ENCODE measurements at places on chromosomes 12 and 14. TPM values are rescaled to one million over a fixed set of nuclear protein-coding genes. Genes with fewer than 3 reads are reported as not detected.

DNA sequence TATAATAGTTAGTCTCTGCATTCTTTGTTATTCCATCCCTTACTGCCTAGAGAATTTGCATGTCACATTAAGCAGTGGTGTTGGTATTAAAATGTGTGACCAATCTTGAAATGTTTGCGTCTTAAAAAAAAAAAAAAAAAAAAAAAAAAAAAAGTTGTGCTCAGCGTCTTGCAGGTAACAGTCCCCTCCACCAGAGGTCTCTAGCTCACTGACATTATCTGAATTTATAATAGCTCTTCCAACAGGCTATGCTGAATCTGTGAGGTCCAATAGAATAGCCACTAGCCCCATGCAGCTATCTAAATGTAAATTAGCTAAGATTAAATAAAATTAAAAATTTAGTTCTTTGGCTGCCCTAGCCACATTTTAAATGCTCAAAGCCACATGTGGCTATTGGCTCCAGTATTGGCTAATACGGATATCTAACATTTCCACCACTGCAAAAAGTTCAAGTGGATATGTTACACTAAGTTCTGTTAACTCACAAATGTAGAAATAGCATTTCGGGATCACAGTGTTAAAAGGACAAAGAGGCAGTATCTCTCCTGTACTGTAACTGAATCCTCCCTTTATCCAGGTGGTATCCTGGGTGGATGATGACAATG lies 28.7 kb downstream of the NKX2-8 start:
- no peak for DNase-seq
- no peaks in the 10 kb centered on the region for H3K36me3 ChIP-seq
- H3K27me3 ChIP-seq: no peaks in the 10 kb centered on the region
- no peak overlapping the region for H3K27ac ChIP-seq

DNA sequence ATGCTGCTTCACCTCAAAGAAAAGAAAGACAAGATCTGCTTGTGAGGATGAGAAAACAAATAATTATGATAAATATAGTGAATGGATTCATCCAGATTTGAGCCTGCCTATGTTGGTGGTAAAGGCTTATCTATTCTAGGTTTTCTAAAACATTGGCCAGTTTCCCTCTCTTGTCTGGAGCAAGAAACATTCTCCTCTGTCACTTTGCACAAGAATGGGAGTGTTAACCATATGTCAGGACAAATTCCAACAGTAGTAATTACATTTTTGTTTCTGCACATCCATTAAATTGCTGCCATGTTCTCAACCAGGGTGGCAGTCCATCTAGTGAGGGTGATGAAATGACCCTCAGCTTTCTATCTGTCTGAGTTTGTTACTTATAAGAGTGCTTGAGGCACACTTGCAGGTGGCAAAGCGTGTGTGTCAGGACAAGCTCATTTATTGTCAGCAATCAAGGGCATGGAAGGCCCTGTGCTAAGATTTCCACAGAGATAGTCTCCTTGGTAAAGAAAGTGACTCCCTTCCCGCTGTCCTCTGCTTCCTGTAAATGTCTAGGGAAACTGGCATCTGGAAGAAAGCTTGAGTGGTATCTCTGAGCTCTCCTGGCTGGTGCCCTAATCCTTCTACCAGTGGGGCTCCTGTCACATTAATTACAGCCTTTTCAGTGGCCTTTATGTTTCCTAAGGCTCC lies 502.1 kb upstream of the FLRT2 start:
- no peaks in the 10 kb centered on the region for H3K4me1 ChIP-seq
- no peaks in the 10 kb centered on the region for H3K36me3 ChIP-seq
- no peak overlapping the region for H3K4me3 ChIP-seq
- no peak overlapping the region for H3K27ac ChIP-seq
- H3K27me3 ChIP-seq: no peaks in the 10 kb centered on the region

- no peaks in the 10 kb centered on the region for H3K4me1 ChIP-seq
- DNase-seq: no peak
- no peaks in the 10 kb centered on the region for H3K36me3 ChIP-seq
- H3K27ac ChIP-seq: no peak overlapping the region
Observed at GRCh38 chr12:531951-532585, 72.3 kb downstream of the B4GALNT3 start.

- H3K4me3 ChIP-seq: peak overlapping the region; percentile 80
- no peaks in the 10 kb centered on the region for H3K27me3 ChIP-seq
- peak overlapping the region; percentile 95 for H3K27ac ChIP-seq
- H3K36me3 ChIP-seq: no peaks in the 10 kb centered on the region
- peak; percentile 94 for DNase-seq
- peaks cover 25% of the 10 kb centered on the region for H3K4me1 ChIP-seq
Observed at GRCh38 chr14:52553671-52554575, 1.3 kb downstream of the GPR137C start.

- H3K4me1 ChIP-seq: peaks cover 5% of the 10 kb centered on the region
- H3K4me3 ChIP-seq: no peak overlapping the region
- peaks cover 8% of the 10 kb centered on the region for H3K27me3 ChIP-seq
- no peak overlapping the region for H3K27ac ChIP-seq
Observed at GRCh38 chr14:60632777-60633176, 16.5 kb downstream of the SIX1 start.

DNA sequence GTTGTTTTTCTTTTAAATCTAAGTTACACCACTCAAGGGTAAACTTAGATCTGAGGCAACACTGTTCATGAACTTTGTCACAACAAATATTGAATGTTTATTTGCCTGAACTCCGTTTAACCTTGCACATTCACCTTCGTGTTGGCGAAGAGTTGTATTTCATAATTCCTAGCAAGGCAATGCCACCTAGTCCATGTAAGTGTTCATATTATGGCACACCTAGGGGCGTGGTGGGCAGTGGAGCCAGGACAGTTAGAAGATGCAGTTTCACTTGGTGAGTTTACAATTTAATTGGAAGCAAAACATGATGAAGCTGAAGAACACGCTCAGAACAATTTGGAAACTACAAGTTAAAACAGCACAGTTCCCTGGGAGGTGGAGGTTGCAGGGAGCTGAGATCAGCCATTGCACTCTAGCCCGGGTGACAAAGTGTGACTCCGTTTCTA lies 30.4 kb upstream of the GNPNAT1 start:
- no peaks in the 10 kb centered on the region for H3K36me3 ChIP-seq
- no peak for DNase-seq
- no peaks in the 10 kb centered on the region for H3K27me3 ChIP-seq
- H3K4me1 ChIP-seq: no peaks in the 10 kb centered on the region

- DNase-seq: no peak
- H3K36me3 ChIP-seq: peaks cover 22% of the 10 kb centered on the region
- H3K4me1 ChIP-seq: peaks cover 4% of the 10 kb centered on the region
- H3K4me3 ChIP-seq: no peak overlapping the region
Observed at GRCh38 chr14:21077672-21078071, 7.6 kb downstream of the ARHGEF40 start.

- peaks cover 12% of the 10 kb centered on the region for H3K4me1 ChIP-seq
- H3K27ac ChIP-seq: no peak within 1 kb of the TSS
- H3K4me3 ChIP-seq: peak within 1 kb of the TSS; percentile 79
- DNase-seq: peak; percentile 81
Observed at GRCh38 chr12:48925304-48926011, at the start of gene FKBP11. Gene FKBP11 (minus strand): TSS chr12:48925492. CDS start chr12:48925428, 64 bp downstream.

- DNase-seq: no peak
- peak overlapping the region; percentile 63 for H3K4me3 ChIP-seq
- H3K36me3 ChIP-seq: no peaks in the 10 kb centered on the region
- peak overlapping the region; percentile 27 for H3K27ac ChIP-seq
- peaks cover 43% of the 10 kb centered on the region for H3K27me3 ChIP-seq
Observed at GRCh38 chr14:94173471-94173884, 644 bp upstream of the PPP4R4 start.

DNA sequence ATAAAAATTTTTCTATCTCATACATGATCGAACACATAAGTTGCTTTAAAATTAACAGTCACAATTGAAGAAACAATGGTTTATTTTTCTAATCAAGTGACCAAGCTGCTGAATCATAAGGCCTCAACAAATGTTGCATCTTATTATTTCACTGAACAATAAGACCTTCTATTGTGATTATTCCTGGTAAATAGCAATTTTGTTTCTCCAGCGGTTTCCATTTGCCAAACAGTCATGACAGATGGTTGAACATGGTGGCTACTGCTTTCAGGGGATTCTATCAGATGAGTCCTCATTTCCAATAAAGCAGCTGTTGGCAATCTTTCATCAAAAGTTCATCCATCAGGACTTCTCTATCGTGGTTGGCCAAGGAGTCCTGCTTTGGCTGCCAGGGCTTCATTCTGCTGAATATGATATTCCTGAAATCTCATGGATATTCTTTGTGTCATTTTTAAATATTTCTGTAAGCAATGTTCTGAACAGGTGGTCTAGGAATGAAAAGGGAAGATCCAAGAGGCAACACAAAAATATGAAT lies 13.0 kb downstream of the TOMM20L start:
- H3K27me3 ChIP-seq: no peaks in the 10 kb centered on the region
- H3K36me3 ChIP-seq: peaks cover 22% of the 10 kb centered on the region
- H3K27ac ChIP-seq: no peak overlapping the region

DNA sequence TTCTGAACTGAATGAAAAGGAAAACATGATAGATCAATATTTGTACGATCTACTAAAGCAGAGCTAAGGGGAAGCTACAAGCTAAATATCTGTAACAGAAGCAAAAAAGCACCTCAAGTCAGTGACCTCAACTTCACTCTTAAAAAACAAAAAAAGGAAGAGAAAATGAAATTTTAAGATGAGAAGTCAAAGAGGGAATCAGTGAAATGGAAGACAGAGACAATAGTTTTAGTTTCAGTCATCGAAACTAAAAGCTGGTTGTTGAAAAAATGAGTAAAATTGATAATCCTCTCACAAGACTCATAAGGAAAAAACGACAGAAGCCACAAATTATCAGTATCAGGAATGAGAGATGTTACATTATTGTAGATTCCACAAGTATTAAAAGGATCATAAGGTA lies 11.9 kb upstream of the SLC2A13 start:
- no peak for DNase-seq
- no peak overlapping the region for H3K4me3 ChIP-seq
- no peak overlapping the region for H3K27ac ChIP-seq
- no peaks in the 10 kb centered on the region for H3K27me3 ChIP-seq
- no peaks in the 10 kb centered on the region for H3K36me3 ChIP-seq

DNA sequence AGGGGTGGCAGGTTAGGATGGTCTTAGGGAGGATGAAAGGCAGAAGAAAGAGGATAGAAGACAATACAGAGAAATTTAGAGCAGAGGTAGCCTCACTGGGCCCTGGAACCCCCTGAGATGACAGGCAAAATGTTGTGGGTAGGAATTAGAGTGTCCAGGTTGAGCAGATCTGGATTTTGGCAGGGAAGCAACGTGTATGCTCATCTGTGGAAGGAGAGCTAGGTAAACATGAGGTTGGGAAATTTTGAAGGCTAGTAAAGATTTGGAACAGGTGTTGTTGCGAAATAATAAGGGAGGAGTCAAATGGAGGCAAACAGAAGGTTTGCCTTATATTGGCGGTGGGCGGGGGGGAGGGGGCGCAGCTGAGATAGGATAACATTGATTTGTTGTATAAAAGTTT lies 5.3 kb downstream of the HSD17B6 start:
- no peak for DNase-seq
- no peaks in the 10 kb centered on the region for H3K36me3 ChIP-seq
- H3K27me3 ChIP-seq: no peaks in the 10 kb centered on the region
- H3K27ac ChIP-seq: peak overlapping the region; percentile 52
- H3K4me3 ChIP-seq: no peak overlapping the region
- peaks cover 48% of the 10 kb centered on the region for H3K4me1 ChIP-seq

- H3K4me3 ChIP-seq: no peak overlapping the region
- DNase-seq: no peak
- no peaks in the 10 kb centered on the region for H3K27me3 ChIP-seq
Observed at GRCh38 chr14:63993992-63994391, 141.2 kb downstream of the SYNE2 start.

GRCh38 chr12:31631809-31632208 lies 27.7 kb upstream of the ETFBKMT start:
- no peak overlapping the region for H3K4me3 ChIP-seq
- H3K36me3 ChIP-seq: no peaks in the 10 kb centered on the region
- H3K27ac ChIP-seq: no peak overlapping the region
- no peak for DNase-seq
- H3K27me3 ChIP-seq: no peaks in the 10 kb centered on the region

GRCh38 chr14:100832311-100832960 lies 6.5 kb downstream of the MEG3 start:
- H3K27ac ChIP-seq: no peak overlapping the region
- H3K36me3 ChIP-seq: no peaks in the 10 kb centered on the region
- H3K4me3 ChIP-seq: no peak overlapping the region
- peaks cover 3% of the 10 kb centered on the region for H3K27me3 ChIP-seq
- H3K4me1 ChIP-seq: no peaks in the 10 kb centered on the region

- peaks cover 14% of the 10 kb centered on the region for H3K27me3 ChIP-seq
- H3K36me3 ChIP-seq: no peaks in the 10 kb centered on the region
- H3K4me3 ChIP-seq: no peak overlapping the region
- DNase-seq: no peak
- H3K27ac ChIP-seq: no peak overlapping the region
Observed at GRCh38 chr12:7638064-7638759, 27.5 kb downstream of the APOBEC1 start.

GRCh38 chr12:10033783-10034545 lies 3.5 kb downstream of the CLEC9A start:
- H3K36me3 ChIP-seq: no peaks in the 10 kb centered on the region
- no peak for DNase-seq
- no peaks in the 10 kb centered on the region for H3K4me1 ChIP-seq
- no peaks in the 10 kb centered on the region for H3K27me3 ChIP-seq
- no peak overlapping the region for H3K27ac ChIP-seq

DNA sequence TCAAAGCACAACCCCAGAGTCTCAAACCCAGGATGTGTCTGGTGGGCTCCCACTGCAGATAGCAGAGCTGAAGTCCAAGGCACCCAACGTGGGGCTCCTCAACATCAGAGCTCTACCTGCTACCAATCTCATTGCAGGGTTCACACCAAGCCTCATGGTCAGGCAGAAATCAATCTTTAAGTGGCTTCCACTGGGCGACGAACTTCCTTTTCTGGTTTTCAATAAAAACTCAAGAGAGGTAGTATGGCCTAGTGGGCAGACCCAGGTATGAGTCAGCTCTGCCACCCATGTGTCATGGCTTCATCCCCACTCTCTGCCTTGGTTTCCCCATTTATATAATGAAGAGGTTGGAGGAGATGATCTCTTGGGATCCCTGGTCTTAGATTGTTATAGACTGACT lies 47.0 kb downstream of the BCL11B start:
- no peak overlapping the region for H3K4me3 ChIP-seq
- peaks cover 10% of the 10 kb centered on the region for H3K27me3 ChIP-seq
- no peaks in the 10 kb centered on the region for H3K4me1 ChIP-seq
- H3K36me3 ChIP-seq: no peaks in the 10 kb centered on the region
- no peak for DNase-seq
- no peak overlapping the region for H3K27ac ChIP-seq

DNA sequence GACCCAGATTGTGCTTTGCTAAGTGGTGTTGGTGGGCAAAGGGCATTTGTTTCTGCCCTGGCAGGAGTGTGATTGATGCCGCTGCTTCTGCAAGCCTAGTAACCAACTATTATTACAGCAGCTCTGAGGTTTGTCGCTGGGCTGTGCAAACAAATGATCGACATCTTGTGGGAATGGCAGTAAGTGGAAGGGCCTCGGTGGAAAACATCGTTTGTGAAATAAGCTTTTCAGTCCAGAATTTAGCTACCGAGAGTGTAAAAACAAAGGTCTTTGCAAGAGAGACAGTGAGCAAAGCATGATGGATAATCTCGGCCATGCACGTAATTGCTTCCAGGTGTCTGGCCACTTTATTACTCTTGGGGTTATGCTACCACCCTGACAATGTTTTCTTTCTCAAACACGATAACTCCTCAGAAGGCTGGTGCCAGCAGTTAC lies 397.7 kb upstream of the PRICKLE1 start:
- DNase-seq: no peak
- no peak overlapping the region for H3K4me3 ChIP-seq
- H3K27me3 ChIP-seq: no peaks in the 10 kb centered on the region
- no peaks in the 10 kb centered on the region for H3K4me1 ChIP-seq

TMEM52B gene
- total RNA-seq: not detected

APOF gene
- total RNA-seq: not detected

HOXC6 gene
- not detected for total RNA-seq

RHEBL1 gene
- total RNA-seq: not detected

FBXW8 gene
- total RNA-seq: 19.1 TPM

FAM186B gene
- not detected for total RNA-seq

TMTC1 gene
- 77.5 TPM for total RNA-seq

Measured in sigmoid colon (tissue), 7 donors.